ENCODE measurements at places on chromosomes 12 and 14.

GRCh38 chr12:6778217-6778573 is 5.9 kb downstream of the LAG3 start:
- no peak for DNase-seq

DNA sequence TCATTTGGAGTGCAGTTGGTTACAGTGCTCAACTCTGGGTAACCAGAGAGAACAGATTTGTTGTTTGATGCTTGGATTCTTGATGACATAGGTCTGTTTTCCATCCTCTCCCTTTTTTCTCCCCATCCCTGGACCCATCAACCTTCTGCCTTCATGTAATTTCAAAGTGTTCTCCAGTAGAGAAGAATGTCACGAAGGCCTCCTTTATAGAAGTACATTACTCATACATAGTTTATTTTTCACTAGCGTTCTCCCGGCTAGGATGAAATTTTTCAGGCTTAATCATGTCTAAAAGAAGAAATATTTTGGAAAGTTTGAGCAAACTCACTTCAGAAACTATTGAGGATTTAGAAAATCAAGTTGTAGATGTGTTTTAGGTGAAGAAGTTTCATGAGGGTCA is 20.9 kb upstream of the APPL2 start:
- DNase-seq, result no peak

DNA sequence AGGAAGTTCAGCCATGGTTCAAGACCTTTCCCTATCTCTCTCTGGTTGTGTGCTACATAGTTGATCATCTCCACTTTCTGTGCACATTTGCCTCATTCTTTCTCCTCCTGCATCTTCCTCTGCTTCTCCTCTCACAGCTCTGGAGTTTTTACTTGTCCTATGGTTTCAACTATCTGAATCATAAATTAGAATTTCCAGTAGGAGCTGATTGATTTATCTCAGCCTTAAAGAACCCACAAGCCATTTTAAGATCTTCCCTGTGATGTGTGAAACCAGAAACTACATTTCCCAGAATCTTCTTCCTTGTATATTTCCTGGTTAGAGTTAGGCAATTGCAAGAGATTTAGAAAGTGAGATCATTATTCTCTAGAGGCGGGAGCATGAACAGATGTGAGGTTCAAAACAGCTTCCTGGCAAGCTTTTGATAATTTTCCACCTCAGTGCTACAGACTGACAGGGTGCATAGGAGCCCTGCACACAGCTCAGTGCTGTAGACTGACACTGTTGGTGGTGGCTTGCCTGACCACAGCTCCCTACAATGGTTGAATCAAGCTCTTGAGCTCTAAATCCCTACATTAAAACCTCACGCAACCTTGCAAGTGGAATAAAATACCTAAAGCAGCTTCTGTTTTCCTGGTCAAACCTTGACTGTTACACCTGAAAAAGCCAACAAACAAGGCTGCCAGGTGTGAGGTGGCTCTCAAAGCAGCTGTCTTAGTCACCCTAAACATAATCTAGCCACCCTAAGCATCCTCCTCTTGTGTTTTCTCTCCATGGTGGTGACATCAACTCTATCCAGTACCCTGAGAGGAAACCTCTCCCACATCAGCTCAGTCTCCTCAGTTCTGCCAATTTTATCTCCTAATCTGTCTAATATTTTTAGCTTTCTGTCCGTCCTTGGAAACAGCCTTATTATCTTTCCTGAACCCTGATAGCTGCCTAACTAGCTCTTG is 21.5 kb upstream of the IFNG start:
- DNase-seq, result no peak

DNA sequence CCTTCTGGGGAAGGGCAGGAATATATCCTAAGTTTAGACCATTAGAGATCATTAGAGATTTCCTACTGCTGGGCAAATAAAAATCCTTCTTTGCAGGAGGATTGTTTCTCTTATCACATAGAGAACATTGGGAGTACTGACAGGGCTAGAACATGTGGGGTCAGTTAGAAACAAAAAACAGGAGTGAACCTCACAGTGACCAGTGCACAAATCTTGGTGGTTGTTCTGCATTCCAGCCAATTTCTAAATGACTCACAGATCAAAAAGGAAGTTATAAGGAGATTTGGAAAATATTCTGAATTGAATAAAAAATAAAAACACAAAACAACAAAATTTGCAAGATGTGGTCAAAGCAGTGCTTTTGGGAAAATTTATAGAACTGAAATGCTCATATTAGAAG is 118.8 kb downstream of the LLPH start:
- no peak for DNase-seq

- no peak for DNase-seq
Measured at GRCh38 chr12:80862531-80862930, 75.2 kb downstream of the LIN7A start.

DNA sequence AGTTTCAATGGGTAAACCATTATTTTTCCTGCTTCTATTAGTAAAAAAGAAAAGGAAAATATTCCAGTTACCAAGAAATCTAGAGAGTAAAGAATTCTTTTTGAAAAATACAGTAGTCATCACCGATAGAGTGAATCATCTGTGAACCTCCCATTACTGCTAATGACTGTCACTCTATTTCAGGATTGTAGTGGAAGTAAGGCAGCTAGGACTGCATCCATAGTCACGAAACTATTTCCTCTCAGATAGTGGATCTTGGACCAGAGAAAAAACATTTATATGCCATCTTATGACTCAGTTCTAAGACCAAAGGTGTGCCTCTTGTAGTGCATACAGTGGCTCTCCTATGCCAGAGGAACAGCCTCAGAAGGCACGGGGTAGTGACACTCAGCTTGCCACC is 173.9 kb upstream of the PLEKHA5 start:
- no peak for DNase-seq

DNA sequence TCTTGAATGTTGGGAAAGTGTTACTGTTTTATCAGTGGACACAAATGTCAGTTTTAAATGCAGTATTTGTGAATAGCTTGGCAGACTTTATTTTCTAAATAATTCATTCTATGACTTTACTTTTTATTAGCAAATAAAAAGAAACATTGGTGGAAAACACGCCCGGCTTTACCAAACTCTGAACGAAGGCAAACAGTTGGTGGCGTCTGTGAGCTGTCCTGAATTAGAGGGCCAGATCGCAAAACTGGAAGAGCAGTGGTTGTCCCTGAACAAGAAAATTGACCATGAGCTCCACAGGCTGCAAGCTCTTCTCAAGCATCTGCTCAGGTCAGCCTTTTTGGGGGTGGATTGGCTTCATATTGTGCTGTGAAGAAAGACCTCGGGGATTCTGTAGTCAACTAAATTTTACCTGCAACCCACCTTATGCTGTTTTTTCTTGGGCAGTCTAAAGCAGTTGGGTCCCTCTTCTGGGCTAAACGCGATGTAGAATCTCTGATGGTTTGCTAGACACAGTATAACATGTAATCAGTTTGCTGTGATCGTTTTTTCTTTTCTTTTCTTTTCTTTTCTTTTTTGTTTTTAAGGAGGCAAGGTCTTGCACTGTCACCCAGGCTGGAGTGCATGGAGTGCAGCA is 156.4 kb downstream of the ESR2 start:
- no peak for DNase-seq

Measured in activated CD4-positive, alpha-beta T cell treated with anti-CD3 and anti-CD28 coated beads, Interleukin-2, amount 50 U/mL, for 24 hours (primary cell).